ENCODE measurements at places on chromosomes 11 and 22.

- DNase-seq, result no peak
These were observed 716 bp downstream of the AMOTL1 start for GRCh38 chr11:94768602-94769541.

DNA sequence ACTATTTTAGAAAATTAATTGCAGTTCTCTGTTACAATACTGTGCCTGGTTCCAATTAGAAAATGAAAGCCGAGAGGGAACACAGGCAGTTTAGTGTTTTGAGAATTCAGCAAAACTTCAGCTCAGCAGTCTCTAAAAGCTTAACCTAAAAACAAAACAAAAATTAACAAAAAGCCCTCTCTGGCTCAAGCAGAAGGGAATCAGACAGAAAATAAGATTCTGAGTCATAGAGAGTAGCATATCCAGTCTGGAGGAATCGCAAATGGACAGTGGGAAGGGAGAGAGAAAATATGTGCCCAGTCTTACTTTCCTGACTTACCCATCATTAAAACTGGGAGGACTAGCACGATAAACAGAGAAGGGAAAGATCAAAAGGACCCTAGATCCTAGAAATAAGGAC, 38.1 kb upstream of the CHRM4 start:
- no peak for DNase-seq

- no peak for DNase-seq
These were observed 47.2 kb downstream of the DBX1 start for GRCh38 chr11:20113149-20113438.

GRCh38 chr11:103633068-103633788, 403.2 kb upstream of the DDI1 start:
- no peak for DNase-seq

GRCh38 chr11:75526192-75526541, 426 bp upstream of the GDPD5 start:
- DNase-seq, result no peak

DNA sequence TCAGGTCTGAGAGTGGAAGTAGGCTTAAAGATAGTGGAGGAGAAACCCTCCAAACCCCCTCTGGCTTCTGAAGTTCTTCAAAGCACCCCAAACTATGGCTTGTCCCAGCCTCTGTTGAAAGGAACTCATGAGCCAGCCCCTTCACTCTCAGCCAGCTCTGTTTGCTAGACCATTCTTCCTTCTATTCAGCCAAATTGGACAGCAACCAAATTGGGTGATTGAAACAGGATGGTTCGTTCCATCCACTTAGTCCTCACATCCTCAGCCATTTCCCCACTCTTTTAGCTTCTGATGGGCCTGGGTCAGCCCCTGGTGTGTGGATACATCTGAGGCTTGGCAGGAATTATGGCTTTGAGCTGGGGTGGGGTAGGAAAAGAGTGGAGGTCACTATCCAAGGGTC, 4.5 kb downstream of the HTR3A start:
- DNase-seq, result no peak

GRCh38 chr11:563812-564578, 3.2 kb downstream of the RASSF7 start:
- no peak for DNase-seq

DNA sequence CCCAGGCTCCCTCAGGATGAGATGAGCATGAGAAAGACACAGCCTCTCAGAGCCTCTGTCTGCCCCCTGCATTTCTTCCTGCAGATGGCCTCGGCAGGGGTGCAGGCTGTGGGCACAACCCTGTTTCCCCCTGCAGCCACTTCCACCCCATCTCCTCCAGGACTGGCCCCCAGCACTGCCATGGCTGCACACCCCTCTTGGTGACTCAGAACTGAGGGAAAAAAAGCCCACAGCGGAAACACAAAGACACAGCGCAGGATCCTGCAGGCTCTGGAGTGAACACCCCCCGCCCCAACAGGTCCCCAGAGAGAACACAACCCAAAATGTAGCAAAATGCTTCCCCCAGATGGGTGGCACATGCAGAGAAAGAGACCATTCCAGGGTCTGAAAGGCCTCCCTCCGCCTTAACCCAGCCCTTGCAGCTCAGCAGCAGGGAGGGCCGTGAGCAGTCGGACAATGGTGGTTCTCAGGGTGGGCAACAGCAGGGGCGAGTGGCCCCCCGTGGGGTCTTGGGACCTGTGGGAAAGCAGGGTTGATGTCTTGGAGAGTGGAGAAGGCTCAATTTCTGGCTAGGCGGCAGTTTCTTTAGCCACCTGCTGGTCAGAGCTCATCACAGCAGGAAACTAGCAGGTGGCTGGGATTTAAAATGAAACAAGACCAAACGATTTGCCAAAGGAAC, 8.0 kb downstream of the TUBGCP6 start:
- no peak for DNase-seq

- no peak for DNase-seq
These were observed 62.0 kb upstream of the YPEL1 start for GRCh38 chr22:21797444-21798221.

- no peak for DNase-seq
These were observed 18.1 kb downstream of the TBC1D10A start for GRCh38 chr22:30308518-30309230.

GRCh38 chr11:5684036-5684645, 733 bp downstream of the TRIM5 start:
- no peak for DNase-seq

GRCh38 chr11:76339221-76339620, 41.7 kb downstream of the THAP12 start:
- DNase-seq, result no peak

DNA sequence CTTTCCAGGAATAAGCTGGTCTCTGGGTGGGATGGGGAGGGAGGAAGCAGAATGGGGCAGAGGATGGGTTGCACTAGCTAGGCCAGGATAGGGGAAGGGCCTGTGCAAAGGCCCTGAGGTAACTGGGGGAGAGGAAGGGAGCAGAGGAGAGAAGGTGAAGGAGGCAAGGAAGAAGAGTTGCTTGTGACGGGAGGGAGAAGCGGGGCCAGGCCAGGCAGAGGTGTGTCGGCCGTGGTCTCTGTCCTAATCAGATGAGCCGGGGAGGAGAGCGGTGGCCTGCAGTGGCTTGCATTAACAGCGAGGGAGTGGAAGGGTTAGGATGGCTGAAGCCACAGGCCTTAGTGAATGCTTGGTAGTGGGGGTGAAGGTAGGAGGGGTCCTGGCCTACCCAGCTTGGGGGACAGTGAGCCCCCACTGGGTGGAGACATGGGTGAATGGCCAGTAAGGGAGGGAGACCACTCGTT, 6.0 kb upstream of the DERL3 start:
- no peak for DNase-seq

Measured in T-helper 9 cell (primary cell).